K562 (cell line): ENCODE measurements at places on chromosomes 5 and 9.
A peak's percentile ranks its signal among the peaks of the same experiment; 100 is the strongest.

GRCh38 chr5:39462211-39462610, 37.4 kb upstream of the DAB2 start:
- DNase-seq = no peak

- DNase-seq = peak; percentile 11
Measured at GRCh38 chr9:5832071-5832537, 813 bp downstream of the ERMP1 start.

GRCh38 chr5:143506836-143507552, 103.5 kb upstream of the NR3C1 start:
- DNase-seq = no peak

GRCh38 chr5:9157811-9158210, 388.1 kb downstream of the SEMA5A start:
- no peak for DNase-seq

DNA sequence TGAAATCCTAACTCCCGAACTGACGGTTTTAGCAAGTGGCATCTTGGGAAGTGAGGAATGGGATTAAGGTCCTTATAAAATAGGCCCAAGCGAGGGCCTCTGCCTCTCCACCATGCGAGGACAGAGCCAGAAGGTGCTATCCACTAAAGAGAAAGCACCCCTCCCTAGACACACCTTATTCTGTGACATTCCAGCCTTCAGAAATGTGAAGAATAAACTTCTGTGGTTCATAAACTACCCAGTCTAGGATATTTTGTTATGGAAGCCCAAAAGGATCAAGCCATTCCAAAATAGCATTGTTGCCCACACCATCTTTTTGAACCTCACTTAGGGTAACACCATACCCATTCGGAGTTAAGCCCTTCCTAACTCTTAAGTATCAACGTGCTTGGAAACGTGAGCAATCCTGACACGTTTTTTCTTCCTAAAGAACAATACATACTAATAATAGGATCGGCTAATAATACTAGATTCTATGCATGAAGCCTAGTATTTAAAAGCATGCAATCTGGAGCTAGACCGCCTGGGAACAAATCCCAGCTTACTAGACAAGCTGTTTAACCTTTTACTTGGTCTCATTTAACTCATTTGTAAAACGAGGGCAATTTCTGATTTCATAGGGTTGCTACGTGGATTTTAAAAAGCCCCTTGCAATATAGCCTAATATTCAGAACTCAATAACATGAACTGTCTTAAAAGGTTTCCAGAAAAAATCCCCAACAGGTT, 1.1 kb upstream of the SMC2 start:
- no peak for DNase-seq

DNA sequence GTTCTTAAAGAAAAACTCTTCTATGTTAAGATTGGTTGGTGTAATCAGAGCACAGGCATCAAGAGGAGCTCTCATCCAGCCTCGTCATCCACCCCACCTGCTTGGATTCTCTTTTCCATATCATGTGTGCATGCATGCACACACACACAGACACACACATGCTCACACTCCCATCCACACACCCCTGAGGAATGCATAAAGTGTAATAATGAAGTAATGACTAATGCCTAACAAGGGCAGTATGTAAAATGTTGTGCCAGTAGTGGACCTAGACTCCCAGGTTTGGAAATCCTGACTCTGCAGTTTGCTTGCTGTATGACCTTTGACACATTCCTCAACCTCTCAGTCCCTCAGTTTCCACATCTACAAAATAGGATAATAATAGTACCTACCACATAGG, 280.0 kb upstream of the ANKRD55 start:
- DNase-seq = no peak

GRCh38 chr5:52748590-52748989, 39.1 kb upstream of the ITGA1 start:
- DNase-seq = no peak

GRCh38 chr9:98539954-98540353, 168.8 kb downstream of the GABBR2 start:
- DNase-seq = no peak

- no peak for DNase-seq
Measured at GRCh38 chr9:70480405-70480980, 66.0 kb upstream of the KLF9 start.

DNA sequence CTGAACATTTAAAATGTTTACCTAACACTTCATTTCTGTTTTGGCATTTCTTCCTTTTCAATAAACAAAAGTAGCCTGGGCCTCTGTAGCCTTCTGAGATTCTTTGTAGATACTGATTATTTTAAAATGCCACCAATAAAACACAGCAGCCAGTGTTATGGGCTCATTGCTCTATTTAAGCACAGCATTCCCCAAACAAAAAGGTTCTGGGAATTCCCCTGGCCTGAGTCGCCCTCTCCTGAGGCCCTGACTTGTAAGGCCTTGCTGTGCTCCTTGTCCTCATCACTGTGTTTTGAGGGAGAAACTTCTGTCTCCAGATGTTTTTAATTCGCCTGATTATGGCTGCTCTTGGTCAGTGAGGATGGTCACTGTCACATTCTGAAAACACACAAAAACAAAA, 33.0 kb upstream of the CTXN3 start:
- DNase-seq = no peak

GRCh38 chr5:56211298-56211865, 21.7 kb downstream of the ANKRD55 start:
- DNase-seq = no peak

GRCh38 chr5:39513236-39513635, 88.5 kb upstream of the DAB2 start:
- DNase-seq = no peak

DNA sequence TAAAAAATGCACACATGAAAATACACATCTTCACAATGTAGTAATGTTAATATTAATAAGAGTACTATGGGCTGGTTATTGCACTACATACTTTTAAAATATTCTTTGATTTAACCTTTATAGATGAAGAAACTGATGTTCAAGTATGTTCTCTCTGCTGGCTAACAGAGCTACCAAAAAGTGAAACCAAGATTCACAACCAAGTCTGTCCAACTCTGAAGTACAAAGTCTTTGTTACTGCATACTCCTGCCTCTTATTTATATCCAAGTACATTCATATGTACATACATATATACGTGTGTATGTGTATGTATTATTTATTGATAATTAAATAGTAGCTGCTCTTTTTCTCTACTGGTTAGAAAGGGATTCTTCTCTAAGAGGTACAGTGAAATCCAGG, 325.6 kb downstream of the BNC2 start:
- no peak for DNase-seq

GRCh38 chr5:153445875-153446579, 44.4 kb upstream of the GRIA1 start:
- no peak for DNase-seq

GRCh38 chr5:115087951-115088350, 81.8 kb downstream of the TRIM36 start:
- no peak for DNase-seq

- DNase-seq = peak; percentile 63
Measured at GRCh38 chr9:122446819-122447484, 30.8 kb downstream of the OR1J1 start.

DNA sequence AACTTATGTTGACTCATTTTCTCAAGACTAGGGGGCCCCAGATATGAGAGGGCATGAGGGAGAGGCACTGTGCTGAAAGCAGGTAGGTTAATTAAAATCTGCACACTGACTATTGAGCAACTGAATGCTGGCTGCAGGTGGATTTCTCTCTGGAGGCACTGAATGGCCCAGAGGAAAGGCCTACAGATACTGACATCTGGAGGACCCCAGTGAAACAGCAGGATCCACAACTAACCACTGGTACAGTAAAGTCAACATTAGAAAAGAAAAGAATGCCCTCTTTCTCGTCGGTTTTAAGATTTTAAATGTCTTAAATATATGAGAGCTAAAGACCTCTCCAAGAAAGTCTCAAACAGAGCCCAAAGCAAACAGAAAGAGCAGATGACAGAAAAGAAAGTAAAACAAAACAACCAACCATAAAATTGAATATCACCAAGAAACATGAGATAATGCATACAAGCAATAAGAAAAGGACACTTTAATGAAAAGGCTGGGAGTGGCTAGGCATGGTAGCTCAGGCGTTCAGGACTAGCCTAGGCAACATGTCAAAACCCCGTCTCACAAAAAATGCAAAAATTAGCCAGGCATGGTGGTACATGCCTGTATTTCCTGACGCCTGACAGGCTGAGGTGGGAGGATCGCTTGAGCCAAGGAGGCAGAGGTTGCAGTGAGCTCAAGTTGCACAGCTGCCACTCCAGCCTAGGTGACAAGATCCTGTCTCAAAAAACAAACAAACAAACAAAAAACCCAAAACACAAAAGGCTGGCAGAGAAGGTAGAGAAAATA, 43.3 kb downstream of the PUM3 start:
- DNase-seq = no peak

GRCh38 chr5:173707392-173707791, 90.9 kb upstream of the BOD1 start:
- no peak for DNase-seq

DNA sequence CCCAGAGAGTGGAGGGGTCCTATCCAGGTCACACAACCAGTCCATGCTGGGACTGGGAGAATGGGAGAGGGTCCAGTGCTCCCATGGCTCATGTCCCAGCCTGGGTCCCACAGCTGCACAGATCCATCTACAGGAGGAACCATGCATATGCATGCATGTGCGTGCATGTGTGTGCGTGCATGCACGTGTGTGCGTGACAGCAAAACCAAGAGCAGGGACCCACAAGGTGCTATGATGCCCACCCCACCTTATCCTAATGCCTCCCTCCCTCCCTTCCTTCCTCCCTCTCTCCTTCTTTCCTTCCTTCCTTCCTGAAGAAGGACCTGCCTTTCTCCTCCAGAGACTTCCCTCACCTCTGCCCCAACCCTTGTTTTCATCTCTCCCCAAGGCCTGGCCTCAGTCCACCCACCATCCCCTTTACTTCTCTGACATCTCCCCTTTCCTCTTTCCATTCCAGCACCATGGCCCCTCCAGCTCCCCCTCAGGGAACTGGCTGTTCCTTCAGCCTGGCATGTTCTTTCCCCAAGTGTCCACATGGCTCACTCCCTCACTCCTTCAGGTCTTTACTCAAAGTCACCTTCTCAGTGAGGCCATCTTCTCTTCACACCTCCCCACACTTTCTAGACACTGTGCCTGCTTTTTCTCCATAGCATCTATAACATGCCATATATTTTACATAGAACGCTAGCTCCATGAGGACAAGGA, 21.8 kb downstream of the AQP7 start:
- DNase-seq = no peak

GRCh38 chr5:13591621-13592020, 352.9 kb downstream of the DNAH5 start:
- no peak for DNase-seq

DNA sequence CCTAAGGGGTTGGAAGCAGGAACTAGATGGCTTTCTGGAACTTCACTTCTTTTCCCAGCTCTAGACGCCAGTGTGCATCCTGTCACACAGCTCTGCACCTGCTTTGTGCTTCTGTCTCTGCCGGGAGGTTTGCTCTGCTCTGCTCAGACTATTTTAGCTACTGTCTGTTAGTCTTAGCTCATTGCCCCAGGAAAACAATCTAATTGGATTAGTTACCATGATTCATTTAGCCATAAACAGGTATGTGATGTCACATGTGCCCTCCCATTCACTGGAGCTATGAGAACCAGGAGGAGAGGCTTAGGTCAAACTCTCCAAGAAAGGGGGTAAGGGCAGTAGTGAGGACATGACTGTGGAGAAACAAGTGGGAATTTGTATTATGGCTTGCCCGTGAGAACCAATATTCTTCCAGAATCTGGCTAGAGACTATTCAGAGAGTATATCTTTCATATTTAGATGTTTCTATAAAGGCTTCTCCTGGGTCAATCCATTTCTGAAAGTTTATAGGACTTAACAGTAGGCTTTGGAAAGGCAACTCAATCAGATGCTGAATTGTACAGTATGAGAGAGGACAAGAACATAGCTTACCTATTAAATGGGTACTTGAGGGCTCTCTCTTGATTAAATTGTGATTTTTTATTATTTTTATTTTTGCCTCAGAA, 22.4 kb upstream of the NREP start:
- DNase-seq = no peak

GRCh38 chr9:108919517-108919916, 14.4 kb downstream of the ELP1 start:
- DNase-seq = no peak

GRCh38 chr9:35478871-35479270, 11.0 kb upstream of the RUSC2 start:
- no peak for DNase-seq

GRCh38 chr5:71640408-71640807, 53.3 kb downstream of the MCCC2 start:
- no peak for DNase-seq

- DNase-seq = no peak
Measured at GRCh38 chr5:37197340-37198050, 51.7 kb downstream of the CPLANE1 start.

- no peak for DNase-seq
Measured at GRCh38 chr5:126967808-126968466, 62.4 kb downstream of the MARCHF3 start.

- no peak for DNase-seq
Measured at GRCh38 chr5:169886033-169886432, 94.3 kb downstream of the INSYN2B start.

- DNase-seq = no peak
Measured at GRCh38 chr9:109843641-109844040, 63.6 kb downstream of the PALM2AKAP2 start.

DNA sequence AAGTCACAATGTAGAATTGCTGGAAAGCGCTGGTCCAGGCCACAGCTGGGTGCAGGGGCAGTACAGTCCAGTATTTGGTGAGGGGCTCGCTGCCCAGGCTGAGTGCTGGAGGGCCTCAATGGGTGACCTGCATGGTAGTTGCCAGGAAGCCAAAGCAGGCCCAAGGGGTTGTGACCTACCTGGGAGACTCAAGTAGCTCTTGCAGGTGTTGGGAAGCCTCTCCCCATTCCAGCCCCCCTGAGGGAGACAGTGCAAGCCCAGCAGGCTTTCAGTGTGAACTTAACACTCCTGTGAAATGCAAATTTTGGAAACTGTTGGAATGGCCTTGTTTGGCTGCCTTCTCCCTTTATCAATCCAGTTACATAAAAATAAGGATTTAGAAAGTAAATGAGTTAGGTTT, 13.9 kb downstream of the KDM4C start:
- no peak for DNase-seq

DNA sequence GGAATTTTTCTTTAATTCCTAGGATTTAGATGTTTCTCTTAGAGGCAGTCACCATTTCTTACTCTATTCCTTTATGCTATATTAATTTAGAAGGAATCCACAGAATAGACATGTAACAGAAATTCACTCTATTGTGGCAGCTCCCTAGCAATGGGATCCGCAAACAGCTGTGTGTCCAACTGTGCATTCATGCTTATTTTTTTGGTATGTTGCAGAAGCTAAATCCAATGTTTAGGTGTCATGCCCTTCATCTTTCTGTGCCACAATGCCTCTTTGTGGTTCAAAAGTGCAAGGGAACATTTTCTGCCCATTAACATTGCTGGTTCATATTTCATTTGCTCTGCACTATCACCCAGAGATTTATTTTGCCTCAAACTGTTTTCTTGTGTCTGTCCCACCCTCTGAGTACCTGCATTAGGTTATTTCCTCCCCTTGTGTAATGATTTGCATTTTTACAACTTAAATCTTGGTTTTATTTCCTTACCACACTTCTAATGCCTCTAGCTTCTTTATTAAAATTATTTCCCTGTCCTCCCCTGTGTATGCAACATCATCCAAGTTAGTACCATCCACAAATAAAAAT, 816.5 kb downstream of the EFNA5 start:
- DNase-seq = no peak

GRCh38 chr5:116652196-116652729, 77.6 kb upstream of the SEMA6A start:
- DNase-seq = no peak

- DNase-seq = no peak
Measured at GRCh38 chr5:129063483-129064113, 31.0 kb upstream of the ISOC1 start.
